ENCODE measurements at places on chromosomes 13 and 19. TPM values are rescaled to one million over a fixed set of nuclear protein-coding genes. Genes with fewer than 3 reads are reported as not detected.

Gene FPR3
- total RNA-seq = 0.88 TPM

Gene NCAN
- not detected for total RNA-seq

Gene KLK15
- not detected for total RNA-seq

Gene OR4F17
- not detected for total RNA-seq

Gene ZNF567
- total RNA-seq = 8.1 TPM

Gene CDC42EP5
- total RNA-seq = 7.8 TPM

Gene KANK3
- 0.18 TPM for total RNA-seq

Gene ASF1B
- total RNA-seq = 4.8 TPM

Gene PNMA8A
- 16.3 TPM for total RNA-seq

Gene NLRP9
- not detected for total RNA-seq

Gene CARD8
- total RNA-seq = 11.6 TPM
